Muscle of leg (tissue), 16 donors: ENCODE measurements at places on chromosomes 4 and X. TPM values are rescaled to one million over a fixed set of nuclear protein-coding genes. Genes with fewer than 3 reads are reported as not detected.

ABHD18 gene
- total RNA-seq: 13.0 TPM

ZNF157 gene
- 0.35 TPM for total RNA-seq

- peak; percentile 16 for DNase-seq
These were observed 51.8 kb upstream of the DUX4 start for GRCh38 chr4:190121759-190122158.

- no peak for DNase-seq
These were observed 470.0 kb downstream of the GASK1B start for GRCh38 chr4:157702831-157703230.
